T-helper 9 cell (primary cell): ENCODE measurements at places on chromosomes 5 and 9.

DNA sequence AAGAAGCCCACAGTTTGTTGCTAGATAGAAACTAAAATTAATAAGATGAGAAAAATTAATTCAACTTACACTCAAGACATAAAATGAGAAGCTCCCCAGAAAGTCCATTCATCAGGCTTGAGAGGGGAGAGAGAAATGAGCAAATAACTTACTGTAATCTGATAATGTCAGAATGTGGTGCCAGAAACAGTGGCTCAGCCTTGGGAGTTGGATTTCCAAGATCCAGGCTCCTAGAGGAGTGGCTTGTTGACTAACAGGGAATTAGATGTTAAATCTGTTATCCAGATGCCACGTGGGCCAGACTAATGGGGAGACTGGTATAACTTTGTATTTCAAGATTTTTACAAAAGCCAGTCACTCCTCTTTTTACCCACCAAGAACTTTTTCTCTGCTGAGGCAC is 458.2 kb downstream of the GADD45G start:
- no peak for DNase-seq

- no peak for DNase-seq
Observed at GRCh38 chr5:110043025-110043424, 353.3 kb downstream of the MAN2A1 start.

DNA sequence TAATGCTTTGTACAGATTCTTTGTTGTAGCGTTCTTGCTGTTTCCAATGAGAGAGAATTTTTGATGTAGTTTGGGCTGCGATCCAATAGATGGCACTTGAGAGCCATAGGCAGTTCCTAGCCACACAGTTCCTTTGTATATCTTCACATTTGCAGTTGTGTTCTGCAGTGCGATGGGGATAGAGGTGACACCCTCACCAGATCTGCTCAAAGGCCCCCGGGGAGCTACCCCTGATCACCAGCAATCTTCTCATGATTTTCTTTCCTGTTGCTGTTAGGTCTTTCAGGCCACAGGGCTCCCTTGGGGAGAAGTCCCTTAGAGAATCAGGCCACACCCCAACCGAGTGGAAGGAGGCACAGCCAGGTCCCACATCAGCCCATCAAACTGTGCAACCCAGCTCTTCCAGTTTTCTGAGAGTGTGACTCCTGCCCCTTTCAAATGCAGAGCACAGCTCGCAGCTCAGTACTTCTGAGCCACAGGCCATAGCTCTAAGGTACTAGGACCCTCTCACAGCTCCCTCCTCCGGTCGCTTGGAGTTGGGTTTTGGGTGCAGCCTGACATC is 353.7 kb downstream of the SLCO4C1 start:
- DNase-seq, result no peak

GRCh38 chr5:111211341-111211740 is 12.8 kb upstream of the CAMK4 start:
- no peak for DNase-seq

DNA sequence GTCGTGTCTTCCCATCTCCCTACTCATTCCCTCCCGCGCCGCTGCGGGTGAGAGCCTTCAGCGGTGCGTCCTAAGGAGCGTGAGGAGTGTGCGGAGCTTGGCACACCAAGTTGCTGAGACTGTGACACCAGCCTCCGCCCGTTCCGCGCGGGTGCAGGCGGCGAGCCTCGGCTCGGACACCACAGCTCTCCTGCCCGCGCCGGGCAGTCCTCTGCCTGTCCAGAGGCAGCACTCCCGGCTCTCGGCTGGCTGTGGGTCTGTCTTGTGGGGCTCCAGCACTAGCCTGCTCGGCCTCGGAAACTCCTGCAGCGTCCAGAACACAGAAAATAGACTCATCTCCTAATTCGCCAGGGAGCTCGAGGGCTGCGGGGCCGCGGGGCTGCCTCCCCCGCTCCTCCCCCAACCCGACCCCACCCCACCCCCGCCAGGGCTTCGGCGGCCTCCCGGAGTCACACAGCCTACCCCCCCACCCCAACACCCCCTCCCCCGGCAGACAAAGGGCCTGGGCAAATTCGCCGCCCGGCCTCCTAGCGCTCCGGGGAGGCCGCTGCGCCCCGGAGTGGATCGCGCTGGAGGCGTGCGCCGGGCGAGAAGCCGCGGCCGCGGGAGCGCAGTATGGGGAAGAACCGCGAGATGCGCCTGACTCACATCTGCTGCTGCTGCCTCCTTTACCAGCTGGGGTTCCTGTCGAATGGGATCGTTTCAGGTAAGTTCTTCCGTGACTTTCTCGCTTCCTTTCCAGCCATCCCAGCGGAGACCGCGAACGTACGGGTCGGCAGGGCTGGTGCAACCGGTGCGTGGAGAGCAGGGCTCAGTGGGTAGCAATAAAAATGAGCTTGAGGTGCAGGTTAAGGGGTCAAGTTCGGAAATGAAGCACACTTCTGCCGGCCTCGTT is at the start of gene ADAMTS19:
TSS of gene ADAMTS19 (plus strand) at position 522 of the 895 bp plus-strand sequence. CDS start at position 616, 94 bp downstream.
- no peak for DNase-seq

GRCh38 chr5:85049020-85049419 is 664.3 kb upstream of the EDIL3 start:
- DNase-seq, result no peak

DNA sequence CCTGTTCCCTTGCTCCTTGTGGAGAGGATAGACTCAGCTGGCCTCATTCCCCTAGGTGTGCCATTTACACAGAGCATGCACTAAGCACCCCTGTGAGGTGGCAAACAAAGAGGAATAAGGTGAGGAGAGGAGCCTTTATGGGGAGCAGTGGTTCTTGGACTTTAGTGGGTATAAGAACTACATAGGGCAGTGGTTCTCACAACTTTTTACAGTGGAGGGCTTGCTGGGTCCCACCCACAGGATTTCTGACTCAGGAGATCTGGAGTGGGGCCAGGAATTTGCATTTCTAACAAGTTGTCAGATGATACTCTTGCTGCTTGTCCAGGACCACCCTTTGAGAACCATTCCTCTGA is 42.0 kb downstream of the CSF1R start:
- DNase-seq, result no peak

GRCh38 chr5:32308946-32309345 is 3.8 kb downstream of the MTMR12 start:
- no peak for DNase-seq

DNA sequence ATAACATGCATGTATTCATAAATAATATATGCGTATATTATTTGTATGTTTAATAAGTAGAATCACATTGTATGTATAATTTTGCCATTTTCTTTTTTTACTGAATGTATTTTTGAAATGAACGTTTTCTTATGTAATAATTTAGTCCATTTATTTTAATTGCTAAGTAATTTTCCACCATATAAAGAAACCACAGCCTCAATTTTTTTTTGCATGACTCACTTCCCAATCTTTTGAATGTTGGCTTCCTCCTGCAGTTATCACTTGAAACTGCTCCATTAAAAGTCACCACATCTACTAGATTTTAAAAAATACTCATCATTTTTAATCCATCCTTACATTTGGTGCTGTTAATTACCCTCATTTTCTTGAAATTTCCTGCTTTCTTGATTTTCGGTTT is 363.3 kb upstream of the MEF2C start:
- no peak for DNase-seq

DNA sequence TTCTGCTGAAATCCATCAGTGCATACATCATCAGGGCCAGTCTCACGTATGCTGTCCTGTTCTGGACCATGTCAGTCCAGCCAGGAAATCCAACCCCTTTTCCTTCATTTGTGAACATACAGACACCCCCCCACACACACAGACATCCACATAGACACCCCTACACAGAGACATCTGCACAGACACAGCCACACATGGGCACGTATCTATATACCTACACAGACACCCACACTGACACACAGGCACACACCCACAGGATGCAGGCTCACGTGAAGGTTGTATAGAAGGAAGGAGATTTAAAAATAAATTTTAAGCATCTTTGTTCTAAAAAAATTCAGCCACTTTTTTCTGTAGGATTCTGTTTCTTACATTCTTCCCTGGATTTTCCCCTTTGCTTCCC is 325.6 kb downstream of the SLIT3 start:
- no peak for DNase-seq

DNA sequence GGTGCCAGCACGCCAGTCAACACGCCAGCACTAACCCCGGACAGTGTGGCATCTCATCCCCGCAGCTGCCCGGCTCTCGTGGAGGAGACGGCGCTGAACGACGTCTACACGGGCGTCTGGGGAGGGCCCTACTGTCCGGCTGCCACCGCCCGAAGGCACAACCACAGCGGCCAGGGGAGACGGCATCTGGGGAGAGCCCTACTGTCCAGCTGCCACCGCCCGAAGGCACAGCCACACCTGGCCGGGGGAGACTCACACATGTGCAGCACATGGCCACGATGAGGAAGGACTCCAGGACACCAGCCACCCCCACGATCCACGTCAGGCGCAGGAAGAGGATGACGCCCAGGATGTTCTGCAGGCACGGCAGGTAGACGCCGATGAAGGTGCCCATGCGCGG is 23.1 kb downstream of the SLC12A7 start:
- DNase-seq, result no peak

- no peak for DNase-seq
Observed at GRCh38 chr5:17184588-17184987, 32.8 kb upstream of the BASP1 start.

DNA sequence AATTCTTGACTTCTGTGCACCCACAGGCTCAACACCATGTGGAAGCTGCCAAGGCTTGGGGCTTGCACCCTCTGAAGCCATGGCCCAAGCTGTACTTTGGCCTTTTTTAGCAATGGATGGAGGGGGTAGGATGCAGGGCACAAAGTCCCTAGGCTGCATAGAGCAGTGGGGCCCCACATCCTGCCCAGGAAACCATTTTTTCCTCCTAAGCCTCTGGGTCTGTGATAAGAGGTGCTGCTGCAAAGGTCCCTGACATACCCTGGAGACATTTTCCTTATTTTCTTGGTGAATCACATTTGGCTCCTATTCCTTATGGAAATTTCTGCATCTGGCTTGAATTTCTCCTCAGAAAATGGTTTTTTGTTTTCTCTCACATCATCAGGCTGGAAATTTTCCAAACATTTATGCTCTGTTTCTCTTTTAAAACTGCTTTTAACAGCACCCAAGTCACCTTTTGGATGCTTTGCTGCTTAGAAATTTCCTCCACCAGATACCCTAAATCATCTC is 482.7 kb upstream of the TLE4 start:
- DNase-seq, result no peak

GRCh38 chr5:77168161-77168878 is 42.2 kb upstream of the PDE8B start:
- DNase-seq, result no peak

GRCh38 chr5:96219580-96220281 is 213.3 kb downstream of the PCSK1 start:
- DNase-seq, result no peak

DNA sequence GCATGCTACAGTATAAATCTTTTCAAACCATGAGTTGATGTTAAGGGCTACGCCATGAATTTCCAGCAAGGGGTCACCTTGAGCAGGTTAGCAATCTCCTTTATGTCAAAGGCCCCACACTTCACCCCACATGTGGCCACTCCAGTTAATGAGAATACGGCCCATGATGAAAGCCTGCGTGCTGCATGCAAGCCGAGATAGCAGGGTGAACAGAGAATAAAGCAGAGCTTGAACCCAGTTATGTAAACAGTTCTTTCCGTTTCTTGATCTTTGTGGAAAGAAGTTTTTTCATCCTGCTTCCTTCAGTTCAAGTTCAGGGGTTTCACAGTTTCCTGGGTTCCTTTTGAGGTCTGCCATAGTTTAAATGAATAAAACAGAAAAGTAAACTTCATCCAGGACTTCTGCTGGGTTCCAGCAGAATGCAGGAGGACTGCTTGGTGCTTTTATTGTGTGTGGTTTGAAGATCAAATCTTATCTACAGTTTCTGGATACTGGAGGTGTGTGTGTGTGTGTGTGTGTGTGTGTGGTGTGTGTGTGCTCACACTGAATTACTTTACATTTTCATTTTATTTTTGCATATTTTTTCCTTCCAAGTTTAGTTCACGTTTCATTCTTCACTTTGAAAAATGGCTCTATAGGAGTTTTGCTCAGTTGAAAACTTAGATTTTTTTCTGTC is 87.1 kb downstream of the HMHB1 start:
- DNase-seq, result no peak

- DNase-seq, result no peak
Observed at GRCh38 chr5:42309865-42310264, 113.4 kb upstream of the GHR start.

- DNase-seq, result no peak
Observed at GRCh38 chr9:87831159-87831558, 51.5 kb upstream of the SPATA31E1 start.

GRCh38 chr5:10036136-10036815 is 213.4 kb downstream of the ATPSCKMT start:
- DNase-seq, result no peak

DNA sequence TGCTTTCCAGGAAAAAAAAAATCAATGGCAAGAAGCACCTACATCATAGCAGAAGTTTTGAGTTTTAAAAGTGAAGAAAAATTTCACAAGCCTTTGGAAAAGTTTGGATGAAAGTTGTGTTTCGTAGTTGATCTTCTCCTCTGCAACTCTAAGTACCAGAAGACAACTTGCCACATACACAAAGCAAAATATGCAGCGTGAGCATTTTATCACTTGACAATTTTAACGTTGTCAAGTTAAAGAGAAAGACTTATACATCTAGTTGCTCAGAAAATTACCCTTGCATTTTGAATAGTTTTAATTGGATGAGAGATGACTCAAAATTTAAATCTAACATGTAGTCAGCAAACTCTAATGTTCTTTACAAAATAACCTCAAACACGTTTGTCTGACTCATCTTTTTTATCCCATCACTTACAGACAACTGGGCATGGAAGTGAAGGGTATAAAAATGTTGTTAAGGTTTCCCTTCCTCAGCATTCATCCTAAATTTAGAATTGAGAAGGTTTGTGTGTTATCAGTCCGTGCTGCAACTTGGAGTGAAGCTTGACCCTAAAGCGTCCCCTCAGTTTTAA is 213.4 kb downstream of the MARCHF11 start:
- DNase-seq, result no peak

GRCh38 chr5:75670577-75670976 is 46.7 kb downstream of the POC5 start:
- DNase-seq, result no peak

GRCh38 chr5:73440262-73440661 is 8.3 kb downstream of the FOXD1 start:
- no peak for DNase-seq
